ENCODE measurements at places on chromosomes 6 and 20.

- DNase-seq, result no peak
These were observed 6.3 kb downstream of the TAF4 start for GRCh38 chr20:62059401-62059800.

GRCh38 chr6:131951576-131952230, 531 bp upstream of the CCN2 start:
- no peak for DNase-seq

- DNase-seq, result no peak
These were observed 592 bp downstream of the KCNG1 start for GRCh38 chr20:51022227-51022802.

- DNase-seq, result peak; percentile 71
These were observed 5.8 kb upstream of the KIAA0408 start for GRCh38 chr6:127464881-127465459.

- DNase-seq, result no peak
These were observed 146.5 kb downstream of the TBC1D32 start for GRCh38 chr6:121187833-121188200.

GRCh38 chr20:18717062-18717461, 96.5 kb upstream of the SCP2D1 start:
- peak; percentile 17 for DNase-seq

GRCh38 chr20:25465243-25466135, 58.0 kb downstream of the GINS1 start:
- DNase-seq, result no peak

DNA sequence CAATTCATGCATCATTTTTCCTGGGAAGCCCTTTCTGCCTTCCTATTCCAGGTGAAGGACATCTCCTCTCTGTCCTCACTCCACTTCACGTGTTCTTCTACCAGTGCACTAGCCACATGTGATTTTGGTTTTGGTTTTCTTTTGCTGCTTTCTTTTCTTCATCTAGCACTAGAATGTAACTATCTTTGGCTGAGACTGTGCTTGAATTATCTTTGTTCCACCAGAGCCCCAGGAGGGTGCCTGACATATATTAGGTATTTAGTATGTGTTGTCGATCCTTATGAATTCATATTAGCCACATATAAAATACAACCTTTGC, 79.9 kb downstream of the VGLL2 start:
- no peak for DNase-seq

DNA sequence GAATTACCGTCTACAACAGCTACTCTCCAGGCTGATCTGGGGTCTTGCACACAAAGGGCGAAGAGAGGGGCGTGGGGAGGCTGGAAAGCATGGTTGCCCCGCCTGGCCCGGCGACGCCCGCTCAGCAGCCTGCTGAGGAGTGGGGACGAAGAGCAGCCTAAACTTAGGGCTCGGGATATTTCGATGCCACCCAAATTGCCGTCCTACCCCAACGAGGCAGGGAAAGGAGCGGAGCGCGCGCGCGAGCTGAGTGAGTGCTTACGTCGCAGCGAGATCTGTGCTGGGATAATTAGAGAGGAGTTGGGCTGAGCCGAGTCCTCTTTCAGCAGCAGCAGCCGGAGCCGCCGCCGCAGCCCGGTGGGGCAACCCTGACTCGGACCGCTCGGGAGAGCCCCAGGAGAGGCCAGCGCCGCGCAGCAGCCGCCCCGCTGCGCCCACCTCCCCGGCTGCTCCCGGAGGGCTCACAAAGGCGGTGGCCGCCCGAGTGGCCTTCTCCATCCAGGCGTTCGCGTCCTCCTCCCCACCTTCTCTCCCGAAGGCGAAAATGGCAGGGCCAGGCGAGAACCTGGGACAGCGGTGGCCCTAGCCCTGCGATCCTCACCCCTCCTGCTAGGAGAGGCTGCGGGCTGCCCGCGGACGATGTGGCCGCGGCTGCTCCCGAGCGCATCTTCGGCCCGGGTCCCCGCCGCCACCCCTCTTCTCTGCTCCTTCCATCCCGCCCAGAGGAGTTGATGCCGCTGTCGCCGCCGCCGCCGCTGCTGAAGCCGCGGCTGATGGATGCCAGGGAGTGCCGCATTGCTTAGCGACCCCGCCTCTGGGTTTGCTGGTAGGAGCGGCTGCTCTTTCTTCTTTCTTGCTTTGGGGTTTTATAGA, at the start of gene CLVS2:
CLVS2 (plus strand) TSS at position 315 of the 873 bp plus-strand sequence. CDS start 1,543 bp downstream, outside the sequence.
- DNase-seq, result no peak

DNA sequence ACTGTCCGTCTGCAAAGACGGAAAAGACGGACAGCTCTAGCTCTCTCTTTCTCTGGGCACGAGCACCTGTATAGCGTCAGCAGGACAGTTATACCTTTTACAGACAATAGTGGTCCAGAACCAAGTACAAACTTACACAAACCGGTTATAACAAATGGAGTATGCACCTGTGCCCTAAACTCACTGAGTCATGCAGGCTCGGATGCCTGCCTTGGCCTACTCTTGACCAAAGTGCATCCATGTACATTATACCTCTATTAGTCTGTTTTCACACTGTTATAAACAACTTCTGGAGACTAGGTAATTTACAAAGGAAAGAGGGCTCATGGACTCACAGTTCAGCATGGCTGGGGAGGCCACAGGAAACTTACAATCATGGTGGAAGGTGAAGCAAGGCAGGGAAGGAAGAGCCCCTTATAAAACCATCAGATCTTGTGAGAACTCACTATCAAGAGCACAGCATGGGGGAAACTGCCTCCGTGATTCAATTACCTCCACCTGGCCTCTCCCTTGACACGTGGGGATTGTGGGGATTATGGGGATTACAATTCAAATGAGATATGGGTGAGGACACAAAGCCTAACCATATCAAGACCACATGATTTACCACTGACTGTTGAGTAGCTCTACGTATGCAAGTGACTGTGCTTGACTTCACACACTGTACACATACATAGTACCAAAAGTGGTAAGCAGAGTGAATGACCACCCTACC, 23.1 kb downstream of the MAN1A1 start:
- no peak for DNase-seq

GRCh38 chr6:110560239-110561007, 84.0 kb upstream of the SLC22A16 start:
- DNase-seq, result no peak

DNA sequence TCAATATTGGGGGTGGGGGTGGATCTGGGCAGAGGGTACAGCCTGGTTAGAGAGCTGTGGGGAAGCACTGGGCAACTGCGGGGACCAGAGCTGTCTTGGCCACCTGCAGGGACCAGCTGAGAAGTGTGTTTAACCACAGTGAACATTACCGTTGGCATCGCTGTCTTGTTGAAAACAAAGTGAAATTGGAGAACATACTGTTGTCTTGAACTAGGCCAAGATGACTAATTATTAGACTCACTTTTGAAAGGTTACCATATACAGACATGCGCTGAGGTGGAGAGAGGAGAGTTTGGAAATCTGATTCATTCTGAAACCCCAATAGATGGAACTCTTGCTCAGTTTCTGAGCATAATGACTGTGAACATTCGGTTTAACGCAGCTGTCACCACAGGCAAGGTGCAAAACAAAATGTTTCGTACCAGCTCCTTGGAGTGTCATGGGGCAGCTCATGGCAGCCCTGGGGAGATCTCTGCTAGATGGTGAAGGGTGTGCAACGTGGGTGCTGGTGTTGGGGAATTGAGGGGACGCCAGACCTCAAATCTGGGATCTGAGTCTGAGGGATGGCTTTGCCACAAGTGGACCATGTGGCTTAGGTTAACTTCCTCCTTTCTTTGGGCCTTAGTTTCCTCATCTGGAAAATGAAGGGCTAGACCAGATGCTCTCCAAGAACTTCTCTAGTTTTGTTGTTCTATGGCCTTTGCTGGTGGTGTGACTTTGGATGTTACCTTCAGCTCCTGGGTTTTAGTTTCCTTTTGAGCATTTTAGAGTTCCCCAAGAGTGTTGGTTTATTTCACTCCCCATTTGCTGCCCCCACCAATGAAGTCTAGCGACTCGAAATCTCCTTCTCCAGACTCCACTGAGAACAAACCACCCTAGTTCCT, 24.6 kb upstream of the GTSF1L start:
- DNase-seq, result peak; percentile 52

DNA sequence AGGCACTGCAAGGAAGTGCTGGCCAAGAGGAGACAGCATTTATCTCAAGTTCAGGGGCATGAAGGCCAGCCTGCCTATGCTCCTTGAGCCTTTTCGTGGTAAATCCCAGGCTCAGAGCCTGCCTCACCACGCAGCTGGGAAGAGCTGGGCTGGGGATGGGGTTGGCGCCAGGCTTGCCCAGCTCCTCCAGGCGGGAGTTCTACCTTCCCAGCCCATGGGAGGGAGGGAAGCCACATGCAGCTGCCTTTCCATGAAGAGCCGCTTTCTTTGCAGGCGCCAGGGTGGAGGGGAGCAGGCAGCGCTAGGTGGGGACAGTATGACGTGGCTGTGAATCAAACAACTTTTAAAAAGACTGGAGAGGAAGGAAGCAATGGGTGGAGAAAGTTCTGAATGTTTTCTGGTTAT, 19.5 kb upstream of the SIRT5 start:
- DNase-seq, result no peak

- no peak for DNase-seq
These were observed 33.7 kb downstream of the GCNT2 start for GRCh38 chr6:10554826-10555225.

- no peak for DNase-seq
These were observed 147.6 kb upstream of the TAB2 start for GRCh38 chr6:149169761-149170511.

DNA sequence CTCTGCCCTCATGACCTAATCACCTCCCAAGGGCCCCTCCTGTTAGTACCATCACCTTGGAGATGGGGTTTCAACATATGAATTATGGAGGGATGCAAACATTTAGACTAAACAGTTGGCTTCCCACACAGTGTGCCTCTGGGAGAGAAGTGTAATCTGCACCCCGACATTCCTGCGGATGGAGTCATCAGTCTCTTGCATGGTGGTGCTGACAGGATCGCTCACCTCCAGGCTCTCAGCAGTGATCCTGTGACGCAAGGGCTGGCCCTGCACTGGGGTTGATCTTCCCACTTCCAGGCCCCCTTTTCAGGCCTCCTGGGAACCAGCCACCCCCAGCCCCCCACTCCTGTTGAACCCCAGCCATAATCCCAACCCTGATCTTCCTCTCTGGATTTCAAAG, 16.0 kb upstream of the PI16 start:
- no peak for DNase-seq

DNA sequence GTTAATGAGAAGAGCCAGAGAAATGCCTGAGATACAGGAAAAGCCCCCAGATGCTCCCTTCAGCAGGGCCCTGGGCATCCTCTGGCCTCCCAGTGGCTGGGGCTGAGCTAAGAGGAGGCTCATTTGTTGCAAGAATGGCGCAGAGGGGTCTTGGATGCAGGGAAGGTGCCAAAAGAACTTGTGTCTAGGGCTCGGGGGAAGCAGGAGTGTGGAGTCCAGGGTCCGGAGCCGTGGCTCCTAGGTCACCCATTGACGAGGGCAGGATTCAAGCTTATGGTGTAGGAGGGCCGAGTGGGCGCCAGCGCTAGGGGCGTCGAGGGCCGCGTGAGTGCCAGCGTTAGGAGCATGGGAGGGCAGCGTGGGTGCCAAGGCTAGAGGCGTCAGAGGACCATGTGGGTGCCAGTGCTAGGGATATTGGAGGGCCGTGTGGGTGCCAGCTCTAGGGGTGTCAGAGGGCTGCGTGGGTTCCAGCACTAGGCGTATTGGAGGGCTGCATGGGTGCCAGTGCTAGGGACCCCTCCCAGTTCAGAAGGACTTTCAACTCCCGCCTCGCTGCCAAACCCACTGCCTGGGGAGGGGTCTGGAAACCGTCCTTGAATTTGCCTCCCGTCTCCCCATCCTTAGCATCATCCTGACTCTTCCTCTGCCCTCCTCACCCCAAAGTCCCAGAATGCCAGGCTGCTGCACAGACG, 250.5 kb upstream of the AFDN start:
- no peak for DNase-seq

DNA sequence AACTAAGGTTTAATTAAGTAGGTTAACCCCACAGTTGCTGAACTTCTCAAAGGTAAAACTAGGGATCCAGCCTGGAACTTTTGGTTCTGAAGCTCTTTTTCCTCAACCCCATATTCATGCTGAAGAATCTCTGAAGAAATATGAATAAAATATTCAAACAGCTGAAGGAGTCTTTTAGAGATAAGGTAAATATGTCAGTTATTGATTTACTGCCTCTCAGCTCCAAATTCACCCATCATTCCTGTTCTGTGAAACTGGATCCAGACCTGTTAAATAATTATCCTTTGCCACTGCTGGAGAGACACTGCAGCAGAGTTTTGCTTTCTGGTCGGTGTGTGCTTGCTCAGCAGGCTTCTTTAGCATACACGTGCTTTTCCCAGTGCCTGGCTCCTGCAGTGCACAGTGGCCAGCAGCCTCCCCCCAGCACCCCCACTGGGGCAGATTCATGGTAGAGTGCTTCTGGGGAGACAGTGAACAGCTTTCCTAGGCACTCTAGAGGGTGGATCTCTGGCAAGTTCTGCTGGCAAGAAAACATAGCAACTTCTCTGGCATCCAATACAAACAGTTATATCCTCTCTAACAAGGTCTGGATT, 62.0 kb upstream of the BCLAF1 start:
- DNase-seq, result no peak

DNA sequence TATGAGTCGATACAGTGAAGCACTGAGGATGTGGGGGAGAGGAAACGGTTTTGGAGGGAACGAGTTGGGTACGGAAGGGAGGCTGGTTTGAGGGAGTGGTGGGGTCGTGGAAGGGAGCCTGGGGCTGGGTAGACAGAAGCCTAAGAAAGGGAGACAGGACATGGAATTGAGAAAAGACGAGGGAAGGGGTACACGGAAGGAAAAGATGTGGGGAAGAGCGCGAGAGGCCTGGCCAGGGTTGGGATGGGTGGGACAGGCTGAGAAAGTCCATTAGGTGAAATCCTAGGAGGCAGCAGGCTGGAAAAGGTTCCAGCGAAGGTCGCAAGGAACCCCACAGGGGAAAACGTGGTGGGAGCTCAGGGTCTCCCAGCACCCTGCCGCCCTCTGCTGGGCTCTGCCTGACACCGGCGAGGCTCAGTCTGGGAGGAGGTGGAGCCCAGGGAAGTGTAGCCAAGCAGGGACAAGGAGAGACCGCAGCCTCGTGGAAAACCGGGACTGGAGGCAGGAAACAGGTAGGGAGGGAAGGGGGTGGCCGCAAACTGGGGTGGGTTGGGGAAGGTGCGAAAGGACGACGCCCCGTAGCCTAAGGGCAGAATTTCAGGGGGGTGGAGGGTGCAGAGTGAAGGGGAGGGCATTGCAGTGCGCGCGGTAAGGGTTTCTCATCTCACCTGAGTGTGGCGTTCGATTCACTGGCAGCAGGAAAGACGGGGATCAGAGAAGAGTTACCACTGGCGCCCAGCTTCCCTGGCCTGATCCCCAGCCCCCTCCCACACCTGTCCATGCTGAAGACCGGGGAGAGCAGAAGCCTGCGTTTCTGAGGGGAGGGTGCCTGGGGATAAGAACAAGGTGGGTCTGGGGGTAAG, 4.3 kb downstream of the GABBR1 start:
- peak; percentile 38 for DNase-seq

GRCh38 chr20:18138266-18138582, 561 bp downstream of the KAT14 start:
- no peak for DNase-seq
